NT2/D1 (cell line): ENCODE measurements at places on chromosomes 11 and 22.

- DNase-seq = no peak
These were observed 906.7 kb upstream of the CHORDC1 start for GRCh38 chr11:91129596-91129995.

GRCh38 chr11:64538501-64538951 is 52.5 kb upstream of the SLC22A12 start:
- DNase-seq = no peak

GRCh38 chr11:125618383-125618782 is 6.6 kb upstream of the CHEK1 start:
- no peak for DNase-seq

- DNase-seq = no peak
These were observed 6.0 kb upstream of the DEUP1 start for GRCh38 chr11:93324500-93324899.

GRCh38 chr22:28268171-28268570 is 349.1 kb upstream of the PITPNB start:
- no peak for DNase-seq

- DNase-seq = no peak
These were observed 962.9 kb downstream of the BRD1 start for GRCh38 chr22:48864748-48865147.

DNA sequence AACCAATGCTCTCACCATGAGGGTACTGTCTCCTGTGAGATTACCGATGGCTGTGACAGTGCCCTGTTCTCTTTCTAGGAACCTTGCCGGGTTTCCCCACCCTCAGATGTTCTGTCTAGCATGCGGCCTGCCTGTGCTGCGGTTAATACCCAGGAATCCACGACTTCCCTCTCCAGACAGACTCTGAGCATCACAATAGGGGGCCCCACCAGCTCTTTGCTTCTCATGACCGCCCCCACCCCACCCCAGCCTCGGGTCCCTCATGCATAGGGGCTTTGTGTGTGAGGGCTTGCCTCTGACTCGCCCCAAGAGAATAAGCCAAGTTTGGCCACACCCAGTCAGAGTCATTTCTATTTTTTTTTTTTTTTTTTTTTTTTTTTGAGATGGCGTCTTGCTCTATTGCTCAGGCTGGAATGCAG is 10.3 kb downstream of the PARVG start:
- no peak for DNase-seq

DNA sequence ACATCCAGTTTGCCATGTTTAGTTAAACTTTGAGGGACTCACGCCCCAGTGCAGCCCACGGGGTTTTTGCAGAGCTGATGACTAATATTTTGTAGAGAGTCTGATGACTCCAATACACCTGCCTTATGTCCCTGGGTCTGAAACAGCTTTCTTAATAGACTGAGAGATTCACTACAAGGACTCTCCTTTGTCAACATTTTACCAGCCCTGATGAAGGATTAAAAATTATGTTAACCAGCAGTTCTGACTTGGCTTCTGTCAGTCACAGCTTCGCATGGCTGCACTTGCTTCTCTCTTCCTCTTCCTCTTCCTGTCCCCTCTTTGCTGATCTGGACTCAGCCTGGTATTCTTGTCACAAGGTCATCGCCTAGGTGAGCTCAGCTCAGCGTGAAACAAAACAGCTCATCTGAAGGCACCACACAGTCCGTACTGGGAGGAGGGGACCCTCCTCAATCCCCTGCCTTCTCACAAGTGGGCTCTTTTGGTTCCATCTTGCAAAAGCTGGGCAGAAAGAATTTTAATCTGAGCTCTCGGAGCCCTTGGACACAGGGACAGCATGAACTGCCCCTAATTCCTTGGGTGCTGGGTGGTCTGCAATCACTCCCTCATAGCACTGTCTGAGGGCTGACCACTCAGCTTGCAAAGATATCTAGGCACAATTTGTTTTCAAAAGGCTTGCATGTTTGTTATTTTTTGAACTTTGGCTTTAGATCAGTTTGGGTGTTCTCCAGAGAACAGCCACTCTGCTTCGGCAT is 38.1 kb upstream of the POU2AF1 start:
- no peak for DNase-seq

GRCh38 chr11:72040491-72041363 is 39.6 kb downstream of the NUMA1 start:
- DNase-seq = peak; percentile 86

GRCh38 chr22:29408940-29409339 is 20.6 kb upstream of the AP1B1 start:
- DNase-seq = no peak

DNA sequence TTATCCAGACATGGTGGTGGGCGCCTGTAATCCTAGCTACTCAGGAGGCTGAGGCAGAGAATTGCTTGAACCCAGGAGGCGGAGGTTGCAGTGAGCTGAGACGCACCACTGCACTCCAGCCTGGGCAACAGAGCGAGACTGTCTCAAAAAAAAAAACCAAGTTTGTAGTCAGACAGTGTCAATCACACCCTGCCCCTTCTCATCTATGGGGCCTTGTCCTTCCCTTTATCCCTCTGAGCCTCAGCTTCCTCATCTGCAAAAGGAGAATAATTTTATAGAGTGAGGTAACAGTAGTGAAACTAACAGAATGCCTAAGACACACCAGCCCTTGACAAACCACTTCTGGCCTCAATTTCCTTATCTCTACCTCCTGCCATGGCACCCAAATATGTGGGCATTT is 10.7 kb downstream of the BCL9L start:
- DNase-seq = no peak
